ENCODE measurements at places on chromosomes 2 and 18.

DNA sequence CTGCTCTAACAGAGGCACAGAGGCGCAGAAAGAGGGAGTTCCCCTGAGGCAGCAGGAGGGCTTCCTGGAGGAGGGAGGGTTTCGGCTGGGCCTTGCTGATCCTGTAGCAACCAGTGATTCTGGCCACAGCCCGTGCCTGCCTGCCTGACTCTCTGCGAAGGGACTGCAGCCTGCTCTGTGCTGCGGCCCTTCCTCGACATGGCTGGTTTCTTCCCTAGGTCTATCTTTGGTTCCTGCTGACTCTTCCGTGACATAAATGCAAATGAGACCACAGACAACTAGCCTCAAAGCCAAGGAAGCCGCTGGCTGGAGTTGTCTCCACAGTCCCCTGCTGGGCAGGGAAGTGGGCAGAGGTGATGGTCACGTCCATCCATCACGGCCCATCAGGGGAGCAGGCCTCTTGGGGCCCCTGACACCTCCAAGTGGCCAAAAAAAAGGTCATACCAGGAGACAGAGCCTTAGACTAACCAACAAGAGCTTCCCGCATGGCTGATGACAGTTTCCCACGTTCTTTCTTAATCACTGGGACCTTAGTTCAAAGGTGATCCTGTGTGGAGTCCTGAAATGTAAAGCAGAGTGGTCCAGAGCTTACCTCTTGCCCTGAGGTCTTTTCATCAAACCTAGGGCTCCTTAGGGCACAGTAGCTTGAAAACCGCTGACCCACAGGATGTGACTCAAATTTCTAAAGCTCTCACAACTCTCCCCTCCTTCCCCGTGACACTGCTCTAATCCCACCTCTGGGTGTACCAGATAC lies 55.3 kb downstream of the HS1BP3 start:
- DNase-seq = no peak
- H3K27me3 ChIP-seq = no peaks in the 10 kb centered on the region
- no peaks in the 10 kb centered on the region for H3K36me3 ChIP-seq
- H3K27ac ChIP-seq = no peak overlapping the region
- H3K4me1 ChIP-seq = no peaks in the 10 kb centered on the region
- no peak overlapping the region for H3K4me3 ChIP-seq

- DNase-seq = peak; percentile 82
- peak overlapping the region; percentile 97 for H3K27ac ChIP-seq
- no peaks in the 10 kb centered on the region for H3K27me3 ChIP-seq
- H3K4me1 ChIP-seq = peaks cover 55% of the 10 kb centered on the region
These were observed 864 bp downstream of the LBH start for GRCh38 chr2:30231996-30232800.

- no peak for DNase-seq
- H3K36me3 ChIP-seq = no peaks in the 10 kb centered on the region
- no peak overlapping the region for H3K27ac ChIP-seq
- no peaks in the 10 kb centered on the region for H3K27me3 ChIP-seq
- H3K4me1 ChIP-seq = no peaks in the 10 kb centered on the region
These were observed 134.7 kb downstream of the MCFD2 start for GRCh38 chr2:46780801-46781445.

- no peak overlapping the region for H3K27ac ChIP-seq
- H3K36me3 ChIP-seq = no peaks in the 10 kb centered on the region
- H3K4me3 ChIP-seq = no peak overlapping the region
- no peaks in the 10 kb centered on the region for H3K27me3 ChIP-seq
- no peak for DNase-seq
- H3K4me1 ChIP-seq = no peaks in the 10 kb centered on the region
These were observed 80.0 kb upstream of the ZNF532 start for GRCh38 chr18:58784601-58785137.

DNA sequence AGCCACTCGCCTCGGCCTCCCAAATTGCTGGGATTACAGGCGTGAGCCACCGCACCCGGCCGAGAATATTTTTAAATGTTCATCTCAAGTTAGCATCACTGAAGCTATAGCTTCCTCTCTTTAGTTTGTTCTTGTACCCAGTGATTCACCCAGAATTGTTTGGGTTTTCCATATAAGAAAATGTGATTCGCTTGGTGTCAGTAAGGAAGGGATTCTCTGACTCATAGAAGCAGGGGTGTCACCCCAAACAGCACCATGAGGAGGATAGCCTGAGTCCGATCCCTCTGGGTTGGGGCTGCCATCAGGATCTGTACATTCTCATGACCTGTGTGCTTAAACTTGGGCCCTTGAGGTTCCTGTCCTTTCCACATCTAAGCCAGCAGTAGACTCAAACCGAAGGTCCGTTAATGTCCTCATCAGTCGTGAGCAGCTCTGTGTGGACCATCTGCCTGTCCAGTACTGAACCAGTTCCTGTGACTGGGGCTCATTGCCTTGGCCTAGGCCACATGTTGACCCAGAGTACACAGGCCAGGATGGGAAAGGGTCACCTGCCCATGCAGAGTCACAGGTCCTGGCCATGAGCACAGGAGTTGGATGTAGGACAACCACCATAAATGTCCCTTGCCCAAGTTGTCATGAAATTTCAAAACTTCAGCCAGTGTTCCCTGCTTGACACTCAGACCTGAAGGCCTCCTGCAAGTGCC lies 311.9 kb downstream of the GBX2 start:
- H3K4me1 ChIP-seq = no peaks in the 10 kb centered on the region
- no peak overlapping the region for H3K27ac ChIP-seq
- H3K4me3 ChIP-seq = no peak overlapping the region
- no peak for DNase-seq

GRCh38 chr2:149768320-149768799 lies 180.8 kb upstream of the MMADHC start:
- no peaks in the 10 kb centered on the region for H3K4me1 ChIP-seq
- no peak overlapping the region for H3K4me3 ChIP-seq
- no peaks in the 10 kb centered on the region for H3K27me3 ChIP-seq
- H3K27ac ChIP-seq = no peak overlapping the region

- no peak for DNase-seq
- H3K4me1 ChIP-seq = no peaks in the 10 kb centered on the region
- H3K36me3 ChIP-seq = no peaks in the 10 kb centered on the region
- no peak overlapping the region for H3K4me3 ChIP-seq
- H3K27ac ChIP-seq = no peak overlapping the region
- no peaks in the 10 kb centered on the region for H3K27me3 ChIP-seq
These were observed 48.5 kb upstream of the ASPRV1 start for GRCh38 chr2:70009762-70010575.

GRCh38 chr18:77001041-77001440 lies 131.5 kb downstream of the MBP start:
- peaks cover 7% of the 10 kb centered on the region for H3K4me1 ChIP-seq
- no peak overlapping the region for H3K4me3 ChIP-seq
- no peak for DNase-seq
- no peaks in the 10 kb centered on the region for H3K36me3 ChIP-seq
- no peak overlapping the region for H3K27ac ChIP-seq
- H3K27me3 ChIP-seq = no peaks in the 10 kb centered on the region

GRCh38 chr18:74635224-74635975 lies 37.7 kb downstream of the ZNF407 start:
- no peaks in the 10 kb centered on the region for H3K36me3 ChIP-seq
- H3K27ac ChIP-seq = no peak overlapping the region
- no peak overlapping the region for H3K4me3 ChIP-seq

DNA sequence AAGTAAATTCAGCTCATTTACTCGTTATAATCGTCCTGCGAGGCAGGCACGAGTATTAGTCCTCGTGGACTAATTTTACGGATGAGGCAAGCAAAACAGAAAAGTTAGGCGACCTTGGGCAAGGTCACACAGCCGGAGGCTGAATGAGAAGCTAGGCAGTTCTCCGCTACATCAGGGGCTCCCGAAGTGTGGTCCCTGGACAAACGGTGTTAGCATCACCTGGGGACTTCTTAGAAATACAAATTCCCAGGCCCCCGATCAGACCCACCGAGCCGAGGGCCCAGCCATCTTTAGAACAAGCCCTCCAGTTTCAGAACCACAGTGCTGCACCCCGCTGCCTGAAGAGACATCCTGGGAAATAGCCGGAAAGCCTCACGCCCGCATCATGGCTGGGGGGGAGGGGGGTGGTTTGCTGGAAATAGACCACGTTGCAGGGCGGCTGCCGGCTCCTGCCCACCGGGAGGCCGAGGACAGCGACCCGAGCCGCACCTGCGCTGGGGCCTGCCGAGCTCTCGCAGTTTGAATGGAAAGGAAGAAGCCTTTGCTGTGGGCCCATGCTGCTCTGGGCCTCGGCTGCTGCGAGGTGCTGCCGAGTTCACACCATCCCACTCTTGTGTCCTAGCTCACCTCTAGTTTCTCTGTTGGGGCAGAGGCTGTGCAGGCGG lies 72.2 kb downstream of the TFCP2L1 start:
- H3K27me3 ChIP-seq = no peaks in the 10 kb centered on the region
- no peak for DNase-seq
- H3K36me3 ChIP-seq = no peaks in the 10 kb centered on the region
- H3K4me1 ChIP-seq = no peaks in the 10 kb centered on the region
- no peak overlapping the region for H3K27ac ChIP-seq
- no peak overlapping the region for H3K4me3 ChIP-seq

DNA sequence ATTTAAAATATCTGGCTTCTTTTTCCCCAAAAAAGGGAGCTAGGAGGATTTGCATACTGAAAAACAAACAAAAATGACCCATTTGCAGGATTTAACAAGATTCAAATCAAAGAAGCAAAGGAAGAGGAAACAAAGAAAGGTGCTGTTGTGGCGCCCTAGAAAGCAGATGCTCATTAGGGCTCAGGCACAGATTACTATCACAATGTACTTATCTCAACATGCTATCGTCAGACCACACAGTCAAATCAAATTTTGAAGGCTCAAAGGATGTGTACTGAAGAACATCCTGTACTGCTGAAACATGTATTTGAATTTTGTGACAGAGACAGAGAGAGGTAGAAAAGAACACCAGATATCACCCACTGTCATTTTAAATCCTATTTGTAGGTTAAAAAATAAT lies 10.9 kb downstream of the RBMS1 start:
- peaks cover 66% of the 10 kb centered on the region for H3K4me1 ChIP-seq
- peak overlapping the region; percentile 70 for H3K27ac ChIP-seq
- no peaks in the 10 kb centered on the region for H3K27me3 ChIP-seq
- no peaks in the 10 kb centered on the region for H3K36me3 ChIP-seq
- no peak overlapping the region for H3K4me3 ChIP-seq

GRCh38 chr18:63376538-63376937 lies 9.5 kb upstream of the KDSR start:
- H3K4me1 ChIP-seq = peaks cover 7% of the 10 kb centered on the region
- no peaks in the 10 kb centered on the region for H3K27me3 ChIP-seq
- no peak for DNase-seq
- H3K27ac ChIP-seq = no peak overlapping the region
- no peak overlapping the region for H3K4me3 ChIP-seq
- no peaks in the 10 kb centered on the region for H3K36me3 ChIP-seq

DNA sequence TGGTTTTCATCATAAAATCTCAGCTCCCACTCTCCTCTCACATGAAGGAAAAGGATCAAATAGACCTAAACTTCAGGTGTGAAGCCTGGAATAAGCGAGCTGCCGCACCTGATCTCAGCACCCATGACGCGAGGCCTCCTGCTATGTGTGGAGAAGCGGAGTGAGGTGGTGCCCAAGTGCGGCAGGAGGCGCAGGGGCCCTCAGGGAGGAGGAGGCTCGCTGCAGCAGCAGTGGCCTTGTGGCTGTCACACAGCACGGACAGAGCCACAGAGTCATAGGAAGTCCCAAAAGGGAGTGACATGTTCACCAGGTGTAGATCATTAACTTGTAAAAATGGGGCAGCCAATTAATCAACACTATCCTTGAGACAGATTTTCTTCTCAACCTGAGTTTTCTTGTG lies 9.1 kb downstream of the SCLY start:
- no peaks in the 10 kb centered on the region for H3K36me3 ChIP-seq
- DNase-seq = no peak
- no peak overlapping the region for H3K27ac ChIP-seq
- no peaks in the 10 kb centered on the region for H3K27me3 ChIP-seq
- H3K4me3 ChIP-seq = no peak overlapping the region

DNA sequence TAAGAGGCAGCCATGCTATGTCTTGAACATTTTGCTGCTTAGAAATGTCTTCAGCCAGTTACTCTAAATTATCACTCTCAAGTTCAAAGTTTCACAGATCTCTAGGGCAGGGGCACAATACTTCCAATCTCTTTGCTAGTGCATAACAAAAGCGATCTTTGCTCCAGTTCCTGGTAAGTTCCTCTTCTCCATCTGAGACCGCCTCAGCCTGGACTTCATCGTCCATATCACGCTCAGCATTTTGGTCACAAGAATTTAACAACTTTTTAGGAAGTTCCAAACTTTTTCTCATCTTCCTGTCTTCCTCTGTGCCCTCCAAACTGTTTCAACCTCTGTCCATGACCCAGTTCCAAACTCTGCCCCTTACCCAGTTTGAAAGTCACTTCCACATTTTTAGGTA lies 8.8 kb upstream of the SLC35F5 start:
- H3K27ac ChIP-seq = no peak overlapping the region
- no peak overlapping the region for H3K4me3 ChIP-seq
- no peaks in the 10 kb centered on the region for H3K36me3 ChIP-seq

GRCh38 chr2:15706986-15707632 lies 115.4 kb downstream of the DDX1 start:
- H3K4me1 ChIP-seq = no peaks in the 10 kb centered on the region
- no peak overlapping the region for H3K4me3 ChIP-seq
- H3K36me3 ChIP-seq = no peaks in the 10 kb centered on the region
- no peak for DNase-seq

DNA sequence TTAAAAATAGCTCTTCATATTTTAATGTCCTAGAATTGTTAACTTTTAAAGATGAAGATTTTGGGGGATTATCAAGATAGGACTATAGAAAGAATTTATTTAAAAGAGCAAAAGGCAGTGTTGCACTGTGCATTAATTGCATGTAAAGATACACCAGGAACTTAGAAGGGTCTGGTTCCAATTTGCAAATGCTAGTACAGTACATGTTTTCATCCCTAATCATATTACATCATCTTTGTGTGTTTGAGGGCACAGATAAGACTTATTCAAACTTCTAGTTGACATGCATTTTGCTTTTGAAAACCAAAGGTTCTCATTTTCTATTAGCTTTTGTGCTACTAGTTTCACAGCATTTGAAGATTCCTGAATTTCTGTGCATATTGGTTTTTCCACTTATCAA lies 231.7 kb upstream of the LYPD1 start:
- no peaks in the 10 kb centered on the region for H3K36me3 ChIP-seq
- no peaks in the 10 kb centered on the region for H3K27me3 ChIP-seq
- DNase-seq = no peak
- no peak overlapping the region for H3K4me3 ChIP-seq
- no peaks in the 10 kb centered on the region for H3K4me1 ChIP-seq

GRCh38 chr2:54574107-54574859 lies 118.2 kb downstream of the SPTBN1 start:
- H3K27me3 ChIP-seq = no peaks in the 10 kb centered on the region
- peak; percentile 94 for DNase-seq
- peaks cover 99% of the 10 kb centered on the region for H3K4me1 ChIP-seq
- H3K27ac ChIP-seq = peak overlapping the region; percentile 95
- H3K4me3 ChIP-seq = peak overlapping the region; percentile 58

DNA sequence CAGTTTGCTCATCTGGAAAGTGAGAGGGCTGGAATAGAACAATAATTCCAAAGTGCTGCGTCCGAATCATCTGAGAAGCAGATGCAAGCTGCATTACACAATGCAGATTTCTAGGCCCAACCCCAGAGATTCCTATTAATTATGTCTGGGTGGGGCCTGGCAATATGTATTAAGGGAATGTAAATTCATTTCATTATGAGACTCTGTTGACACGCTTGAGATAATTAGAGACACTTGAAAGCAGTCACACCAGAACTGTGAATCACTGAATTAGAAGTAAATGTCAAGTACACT lies 54.7 kb upstream of the HK2 start:
- H3K4me1 ChIP-seq = no peaks in the 10 kb centered on the region
- DNase-seq = no peak
- H3K4me3 ChIP-seq = no peak overlapping the region
- no peak overlapping the region for H3K27ac ChIP-seq
- H3K27me3 ChIP-seq = no peaks in the 10 kb centered on the region

- H3K36me3 ChIP-seq = no peaks in the 10 kb centered on the region
- peaks cover 16% of the 10 kb centered on the region for H3K4me1 ChIP-seq
- peaks cover 3% of the 10 kb centered on the region for H3K27me3 ChIP-seq
- no peak for DNase-seq
- H3K27ac ChIP-seq = no peak overlapping the region
These were observed 2.5 kb downstream of the CABLES1 start for GRCh38 chr18:23137788-23138216.
